Stomach (tissue), 19 donors: ENCODE measurements at places on chromosomes 4 and X. TPM values are rescaled to one million over a fixed set of nuclear protein-coding genes. Genes with fewer than 3 reads are reported as not detected.
A peak's percentile ranks its signal among the peaks of the same experiment; 100 is the strongest.

- H3K4me3 ChIP-seq, result no peak overlapping the region
- no peaks in the 10 kb centered on the region for H3K27me3 ChIP-seq
- no peaks in the 10 kb centered on the region for H3K4me1 ChIP-seq
- H3K27ac ChIP-seq, result no peak overlapping the region
- DNase-seq, result no peak
Measured at GRCh38 chr4:144289667-144290428, 149.3 kb upstream of the GYPA start.

DNA sequence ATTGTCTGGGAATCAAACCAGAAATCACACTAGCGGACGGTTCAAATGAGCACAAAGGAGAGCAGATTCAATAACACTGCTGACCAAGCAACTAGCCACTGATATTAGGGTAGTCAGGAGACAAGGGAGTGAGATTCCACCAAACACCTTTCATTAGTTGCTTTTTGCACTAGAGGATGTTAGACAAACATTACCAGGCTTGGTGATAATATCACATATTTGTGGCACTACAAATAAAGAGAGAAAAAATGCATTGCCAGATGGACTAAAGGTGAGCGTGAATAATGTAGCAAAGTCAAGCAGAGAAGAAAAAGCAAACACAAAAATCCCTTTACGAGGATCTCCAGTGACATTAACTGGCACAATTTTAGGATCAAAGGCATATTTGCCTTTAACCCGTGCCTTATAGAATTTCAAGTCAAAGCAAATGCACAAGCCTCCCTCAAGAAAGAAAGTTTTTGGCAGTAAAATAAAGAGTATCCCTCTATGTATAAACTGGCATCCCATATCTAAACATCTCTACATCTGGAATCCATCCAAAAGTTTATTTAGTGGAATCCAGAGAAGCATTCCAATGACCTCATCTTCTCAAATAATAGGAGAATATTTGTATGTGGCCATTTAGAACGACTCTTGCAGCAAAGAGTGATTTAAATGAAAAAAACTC, 290.9 kb downstream of the KCTD8 start:
- H3K27ac ChIP-seq, result no peak overlapping the region
- no peaks in the 10 kb centered on the region for H3K36me3 ChIP-seq
- no peaks in the 10 kb centered on the region for H3K4me1 ChIP-seq

- no peak for DNase-seq
- peaks cover 49% of the 10 kb centered on the region for H3K4me1 ChIP-seq
- H3K27me3 ChIP-seq, result no peaks in the 10 kb centered on the region
- peak overlapping the region; percentile 31 for H3K4me3 ChIP-seq
Measured at GRCh38 chr4:39354254-39354552, 12.0 kb downstream of the RFC1 start.

DNA sequence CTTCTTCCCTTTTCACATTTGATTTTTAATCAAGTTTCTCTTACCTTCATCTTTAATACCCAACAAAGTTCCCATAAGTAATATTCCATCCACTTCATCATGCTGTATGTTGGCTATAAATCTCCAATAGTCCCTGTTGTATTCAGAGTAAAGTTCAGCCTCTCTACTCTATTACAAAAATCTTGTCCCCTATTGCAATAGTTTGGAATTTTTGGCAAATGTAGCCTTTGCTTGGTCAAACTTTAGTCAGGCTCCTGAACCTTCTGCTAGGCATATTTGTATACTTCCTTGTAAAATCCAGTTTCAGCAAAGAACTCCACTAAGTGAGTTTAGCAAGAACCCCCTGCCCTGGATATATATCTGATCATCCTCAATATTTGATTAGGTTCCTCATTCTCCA, 54.0 kb upstream of the PACRGL start:
- no peak overlapping the region for H3K4me3 ChIP-seq
- no peaks in the 10 kb centered on the region for H3K4me1 ChIP-seq
- no peak overlapping the region for H3K27ac ChIP-seq
- no peaks in the 10 kb centered on the region for H3K27me3 ChIP-seq

DNA sequence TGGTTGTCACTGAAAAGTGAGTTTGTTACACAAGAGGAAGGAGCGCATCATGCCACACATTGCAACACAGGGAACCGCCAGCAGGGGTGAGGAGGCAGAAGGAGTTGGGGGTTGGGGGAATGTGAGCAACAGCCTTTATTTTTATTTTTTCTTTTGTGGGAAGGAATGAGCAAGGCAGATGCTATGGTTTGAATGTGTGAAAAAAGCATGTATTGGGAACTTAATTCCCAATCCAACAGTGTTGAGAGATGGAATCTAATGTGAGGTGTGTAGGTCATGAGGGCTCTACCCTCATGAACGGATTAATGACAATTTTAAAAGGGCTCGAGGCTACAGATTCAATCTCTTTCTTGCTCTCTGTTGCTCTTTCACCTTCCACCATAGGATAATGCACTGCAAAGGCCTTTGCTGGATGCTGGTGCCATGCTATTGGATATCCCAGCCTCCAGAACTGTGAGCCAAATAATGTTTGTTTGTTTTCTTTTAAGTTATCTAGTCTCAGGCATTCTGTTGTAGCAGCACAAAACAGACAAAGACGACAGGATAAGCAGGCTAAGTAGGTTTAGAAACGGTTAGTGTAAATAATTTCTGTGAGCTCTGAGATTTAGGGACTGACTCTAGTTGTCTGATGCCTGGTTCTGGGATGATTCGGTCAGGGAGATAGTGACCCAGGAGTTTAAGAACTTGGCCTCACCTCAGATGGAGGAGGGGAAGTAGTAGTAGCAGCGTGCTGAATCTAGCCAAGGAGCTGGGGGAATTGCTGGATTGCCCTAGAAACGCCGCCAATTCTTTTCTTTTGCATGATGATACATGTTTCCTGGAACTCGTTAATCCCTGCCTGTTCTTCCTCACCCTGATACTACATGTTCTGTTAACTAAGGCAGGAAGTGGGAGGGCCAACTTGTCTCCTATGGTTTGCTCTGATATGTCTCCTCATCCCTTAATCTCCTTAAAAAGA, 156.6 kb upstream of the CTSO start:
- H3K27me3 ChIP-seq, result no peaks in the 10 kb centered on the region
- no peak for DNase-seq
- no peak overlapping the region for H3K27ac ChIP-seq

GRCh38 chr4:185845966-185846365, 34.0 kb upstream of the SORBS2 start:
- H3K36me3 ChIP-seq, result no peaks in the 10 kb centered on the region
- no peak overlapping the region for H3K4me3 ChIP-seq
- H3K4me1 ChIP-seq, result no peaks in the 10 kb centered on the region
- H3K27me3 ChIP-seq, result no peaks in the 10 kb centered on the region
- DNase-seq, result no peak

GRCh38 chr4:8351931-8352367, 82.4 kb downstream of the HTRA3 start:
- H3K4me1 ChIP-seq, result peaks cover 39% of the 10 kb centered on the region
- peak; percentile 32 for DNase-seq
- H3K27me3 ChIP-seq, result no peaks in the 10 kb centered on the region

The HOPX gene
- total RNA-seq, result 23.5 TPM

The NPY2R gene
- total RNA-seq, result 1.8 TPM

DNA sequence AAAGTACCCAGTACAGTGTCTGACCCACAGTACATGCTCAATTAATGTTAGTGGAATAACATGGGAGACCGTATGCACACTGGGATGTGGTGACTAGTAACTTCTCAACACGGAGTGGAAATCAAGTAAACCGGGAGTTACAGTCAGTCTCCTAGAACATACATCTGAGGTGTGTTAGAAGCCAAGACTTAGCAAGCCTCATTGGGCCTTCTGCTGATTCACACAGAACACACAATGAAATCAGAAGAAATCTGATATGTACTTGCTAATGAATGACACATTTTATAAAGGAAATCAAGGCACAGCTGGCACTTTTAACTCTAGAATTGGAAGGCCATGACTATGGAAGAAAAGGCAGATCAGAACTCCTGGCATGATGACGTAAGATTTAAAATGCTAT, 13.0 kb downstream of the TRAPPC2 start:
- peaks cover 25% of the 10 kb centered on the region for H3K36me3 ChIP-seq
- no peak for DNase-seq
- peak overlapping the region; percentile 73 for H3K27ac ChIP-seq
- peaks cover 8% of the 10 kb centered on the region for H3K4me1 ChIP-seq
- H3K4me3 ChIP-seq, result no peak overlapping the region
- H3K27me3 ChIP-seq, result no peaks in the 10 kb centered on the region

The RNF128 gene
- total RNA-seq, result 14.1 TPM

GRCh38 chrX:107168712-107169111, 37.5 kb downstream of the NUP62CL start:
- H3K4me1 ChIP-seq, result no peaks in the 10 kb centered on the region
- no peak overlapping the region for H3K4me3 ChIP-seq
- no peak for DNase-seq
- no peaks in the 10 kb centered on the region for H3K36me3 ChIP-seq
- no peak overlapping the region for H3K27ac ChIP-seq
